ENCODE measurements at places on chromosomes 13 and 19.

GRCh38 chr19:16764793-16765433, 45.3 kb downstream of the NWD1 start:
- H3K27me3 ChIP-seq, result no peaks in the 10 kb centered on the region
- H3K4me1 ChIP-seq, result no peaks in the 10 kb centered on the region
- H3K4me3 ChIP-seq, result no peak overlapping the region
- H3K27ac ChIP-seq, result no peak overlapping the region

DNA sequence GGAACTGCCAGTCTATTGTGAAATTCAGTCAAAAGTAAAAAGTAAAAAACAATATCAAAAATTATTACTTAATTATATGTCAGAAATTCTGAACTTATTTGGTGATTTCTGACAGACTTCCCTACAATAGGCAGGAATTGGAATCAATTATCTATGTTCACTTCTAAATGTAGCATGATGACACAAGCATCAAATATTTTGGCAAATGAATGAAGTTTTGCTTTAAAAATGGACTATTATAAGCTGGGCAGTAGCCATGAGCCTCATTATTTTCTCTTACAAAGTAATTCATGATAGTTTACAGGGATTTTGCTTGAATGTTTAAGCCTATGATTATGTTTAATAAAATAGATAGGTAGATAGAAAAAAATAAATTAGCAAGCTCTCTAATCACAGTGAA, 582.6 kb downstream of the SLITRK6 start:
- H3K4me1 ChIP-seq, result no peaks in the 10 kb centered on the region
- no peaks in the 10 kb centered on the region for H3K36me3 ChIP-seq
- H3K4me3 ChIP-seq, result no peak overlapping the region
- no peak for DNase-seq
- H3K27ac ChIP-seq, result no peak overlapping the region

GRCh38 chr13:111530137-111530870, 209.9 kb downstream of the TEX29 start:
- H3K4me3 ChIP-seq, result no peak overlapping the region
- peaks cover 13% of the 10 kb centered on the region for H3K27me3 ChIP-seq
- no peaks in the 10 kb centered on the region for H3K4me1 ChIP-seq
- H3K36me3 ChIP-seq, result no peaks in the 10 kb centered on the region
- H3K27ac ChIP-seq, result no peak overlapping the region

- no peaks in the 10 kb centered on the region for H3K27me3 ChIP-seq
- H3K36me3 ChIP-seq, result no peaks in the 10 kb centered on the region
- no peak overlapping the region for H3K27ac ChIP-seq
- H3K4me1 ChIP-seq, result no peaks in the 10 kb centered on the region
- DNase-seq, result no peak
These were observed 22.7 kb downstream of the MIPEP start for GRCh38 chr13:23866420-23867026.

GRCh38 chr13:46679369-46680120, 117.4 kb downstream of the ESD start:
- H3K27ac ChIP-seq, result no peak overlapping the region
- DNase-seq, result no peak
- H3K4me1 ChIP-seq, result no peaks in the 10 kb centered on the region
- no peak overlapping the region for H3K4me3 ChIP-seq

DNA sequence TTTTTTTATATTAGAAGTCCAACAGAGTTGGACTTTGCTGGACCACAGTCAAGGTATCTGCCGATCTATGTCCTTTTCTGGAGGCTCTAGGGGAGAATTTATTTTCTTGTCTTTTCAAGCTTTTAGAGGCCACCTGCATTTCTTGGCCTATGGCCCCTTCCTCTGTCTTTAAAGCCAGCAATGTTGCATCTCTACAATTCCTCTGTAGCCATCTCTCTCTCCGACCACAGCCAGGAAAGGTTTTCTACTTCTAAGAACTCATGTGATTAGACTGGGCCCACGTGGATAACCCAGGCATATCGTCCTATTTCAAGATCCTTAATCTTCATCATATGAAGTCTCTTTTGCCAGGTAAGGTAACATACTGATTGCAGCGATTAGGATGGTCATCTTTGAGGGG, 43.5 kb upstream of the RGCC start:
- no peak overlapping the region for H3K27ac ChIP-seq
- H3K27me3 ChIP-seq, result no peaks in the 10 kb centered on the region
- no peaks in the 10 kb centered on the region for H3K36me3 ChIP-seq
- no peaks in the 10 kb centered on the region for H3K4me1 ChIP-seq

DNA sequence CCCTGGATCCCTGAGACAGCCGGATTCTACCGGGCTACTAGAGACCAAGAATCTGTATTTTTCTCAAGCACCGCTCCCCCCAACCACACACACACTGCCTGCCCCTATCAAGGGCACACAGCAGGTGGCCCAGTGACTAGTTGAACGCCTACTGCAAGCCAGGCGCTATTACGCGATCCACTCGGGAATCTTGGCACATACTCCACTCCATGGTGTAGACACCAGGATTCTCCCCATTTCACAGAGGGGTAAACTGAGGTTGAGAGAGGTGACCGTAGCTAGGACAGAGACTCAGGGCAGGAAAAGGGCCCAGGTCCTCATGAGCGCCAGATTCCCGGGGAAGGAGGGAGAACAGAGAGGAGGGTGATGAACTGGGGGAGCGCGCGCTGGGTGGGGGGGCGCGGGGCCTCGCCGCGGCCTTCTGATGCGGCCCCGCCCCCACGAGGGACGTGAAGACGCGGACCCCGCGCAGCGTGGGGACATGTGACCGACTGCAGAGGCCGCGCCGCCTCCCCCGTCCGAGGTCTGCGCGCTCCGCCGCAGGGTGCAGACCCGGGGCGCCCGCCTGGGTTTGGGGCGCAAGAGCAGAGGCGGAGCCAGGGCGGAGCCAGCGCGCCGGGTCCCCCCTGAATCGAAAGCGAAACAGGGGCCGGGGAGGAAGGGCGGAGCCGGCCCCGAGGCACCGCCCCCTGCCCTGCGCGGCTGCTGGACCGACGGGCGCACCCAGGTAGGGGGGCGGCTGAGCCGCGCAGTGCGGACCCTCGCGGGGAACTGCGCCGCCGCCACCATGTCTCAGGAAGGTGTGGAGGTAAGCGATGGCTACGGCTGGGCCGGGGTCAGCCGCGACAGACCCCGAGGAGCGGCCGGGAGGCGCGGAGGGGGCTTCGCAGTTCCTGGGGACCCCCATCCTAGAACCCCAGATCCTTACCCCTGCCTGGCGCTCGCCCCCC, at the start of gene SHFL:
TSS of gene SHFL (plus strand) at position 677 of the 950 bp plus-strand sequence. CDS start at position 788, 111 bp downstream.
- H3K4me3 ChIP-seq, result peak within 1 kb of the TSS; percentile 99
- H3K27me3 ChIP-seq, result no peaks in the 10 kb centered on the region
- peak; percentile 83 for DNase-seq
- H3K4me1 ChIP-seq, result peaks cover 7% of the 10 kb centered on the region
- H3K36me3 ChIP-seq, result peaks cover 8% of the 10 kb centered on the region

DNA sequence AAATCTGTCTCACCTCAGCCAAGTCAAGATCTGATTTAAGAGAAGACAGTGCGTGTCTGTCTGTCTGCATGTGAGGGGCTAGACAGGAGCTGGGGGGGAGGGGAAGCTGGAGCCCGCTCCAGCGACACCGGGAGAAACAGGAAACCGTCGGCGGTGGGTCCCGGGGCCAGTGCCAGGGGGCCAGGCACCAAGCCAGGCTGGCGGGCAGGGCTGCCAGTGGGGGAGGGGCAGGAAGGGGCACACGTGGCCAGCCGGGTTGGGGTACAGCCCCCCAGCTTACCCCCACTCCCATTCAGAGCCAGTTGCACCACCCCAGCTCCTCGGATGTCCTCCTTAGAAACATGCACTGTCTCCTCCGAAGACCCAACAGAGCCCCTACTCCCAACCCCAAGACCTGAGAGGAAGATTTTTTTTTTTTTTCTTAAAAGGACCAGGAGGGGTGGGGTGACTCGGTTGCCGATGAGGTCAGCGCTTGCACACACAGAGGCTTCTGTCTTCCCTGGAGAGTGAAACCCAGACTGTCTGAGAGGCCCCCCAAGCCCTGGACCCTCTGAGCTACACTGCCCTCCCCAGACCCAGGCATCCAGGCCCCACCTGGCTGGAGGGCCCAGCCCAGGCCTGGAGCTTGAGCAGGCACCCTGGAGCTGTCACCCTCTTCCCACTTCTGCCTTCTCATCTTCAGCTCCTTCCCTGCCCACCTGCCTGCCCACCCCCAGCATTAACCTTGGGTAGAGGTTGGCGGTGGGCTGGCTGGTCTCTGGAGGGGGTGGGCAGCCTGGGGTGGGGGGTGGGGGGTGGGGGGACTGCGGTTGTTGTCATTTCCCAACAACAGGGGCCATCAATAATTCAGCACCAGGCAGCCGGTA, 4.0 kb downstream of the ERF start:
- peaks cover 11% of the 10 kb centered on the region for H3K36me3 ChIP-seq
- no peaks in the 10 kb centered on the region for H3K27me3 ChIP-seq
- H3K4me1 ChIP-seq, result peaks cover 30% of the 10 kb centered on the region
- peak overlapping the region; percentile 27 for H3K27ac ChIP-seq
- no peak overlapping the region for H3K4me3 ChIP-seq

GRCh38 chr13:61777899-61778298, 362.2 kb upstream of the PCDH20 start:
- no peak overlapping the region for H3K4me3 ChIP-seq
- H3K36me3 ChIP-seq, result no peaks in the 10 kb centered on the region
- no peak for DNase-seq
- H3K27me3 ChIP-seq, result no peaks in the 10 kb centered on the region

- no peaks in the 10 kb centered on the region for H3K4me1 ChIP-seq
- H3K36me3 ChIP-seq, result no peaks in the 10 kb centered on the region
- H3K4me3 ChIP-seq, result no peak overlapping the region
- no peak overlapping the region for H3K27ac ChIP-seq
These were observed 2.4 kb downstream of the PTPRH start for GRCh38 chr19:55206664-55207500.

- no peak overlapping the region for H3K4me3 ChIP-seq
- no peak for DNase-seq
These were observed 132.6 kb upstream of the USP29 start for GRCh38 chr19:56987184-56987583.

DNA sequence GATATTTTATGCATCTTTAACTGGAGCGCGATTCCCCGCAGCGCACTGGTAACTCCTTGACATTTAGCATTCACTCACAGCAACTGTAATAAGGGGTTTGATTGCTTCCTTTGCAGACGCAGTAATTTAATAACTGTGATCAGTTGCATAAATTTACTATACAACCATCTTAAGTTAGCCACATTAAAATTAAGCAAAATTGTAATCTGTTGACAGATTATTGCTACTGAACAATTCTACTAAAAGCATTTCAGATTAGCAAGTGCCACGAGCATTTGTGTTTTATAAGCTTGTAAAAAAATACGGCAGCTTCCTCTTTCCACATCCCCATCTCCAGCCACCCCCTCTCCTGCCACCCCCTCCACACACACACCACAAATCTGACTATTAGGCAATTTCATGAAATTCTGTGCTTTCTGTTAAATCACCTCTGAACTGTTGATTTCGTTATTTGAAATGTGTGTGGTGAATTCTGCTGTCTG, 44.4 kb downstream of the TSHZ3 start:
- no peak overlapping the region for H3K4me3 ChIP-seq
- no peak overlapping the region for H3K27ac ChIP-seq
- no peaks in the 10 kb centered on the region for H3K4me1 ChIP-seq

DNA sequence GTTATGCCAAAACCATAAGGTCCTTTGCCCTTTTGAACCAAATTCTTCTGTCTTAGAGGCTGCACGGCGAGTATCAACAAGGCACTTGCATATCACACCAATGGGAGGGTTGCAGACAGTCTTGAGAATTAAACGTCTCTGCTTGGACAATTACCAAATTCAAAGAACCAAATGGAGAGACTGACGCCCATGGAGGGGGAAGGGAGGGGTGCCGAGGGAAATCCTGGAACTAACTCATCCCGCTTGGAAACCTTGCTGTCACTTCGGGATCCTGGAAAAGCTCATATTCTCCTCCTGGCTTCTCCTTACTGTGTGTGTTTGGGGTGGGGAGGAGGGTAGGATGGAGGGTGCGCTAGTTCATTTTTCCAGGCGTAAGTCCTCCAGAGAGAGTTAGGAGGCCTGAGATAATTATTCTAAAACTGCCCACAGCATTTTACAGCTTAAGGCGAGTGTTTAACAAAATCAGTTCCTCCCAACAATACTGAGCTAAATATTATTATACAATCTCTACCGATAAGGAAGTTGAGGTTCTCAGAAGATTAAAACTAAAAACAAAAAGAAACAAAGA, 425.1 kb downstream of the TSHZ3 start:
- H3K27me3 ChIP-seq, result no peaks in the 10 kb centered on the region
- no peaks in the 10 kb centered on the region for H3K4me1 ChIP-seq
- DNase-seq, result no peak
- no peak overlapping the region for H3K4me3 ChIP-seq
- H3K27ac ChIP-seq, result no peak overlapping the region

DNA sequence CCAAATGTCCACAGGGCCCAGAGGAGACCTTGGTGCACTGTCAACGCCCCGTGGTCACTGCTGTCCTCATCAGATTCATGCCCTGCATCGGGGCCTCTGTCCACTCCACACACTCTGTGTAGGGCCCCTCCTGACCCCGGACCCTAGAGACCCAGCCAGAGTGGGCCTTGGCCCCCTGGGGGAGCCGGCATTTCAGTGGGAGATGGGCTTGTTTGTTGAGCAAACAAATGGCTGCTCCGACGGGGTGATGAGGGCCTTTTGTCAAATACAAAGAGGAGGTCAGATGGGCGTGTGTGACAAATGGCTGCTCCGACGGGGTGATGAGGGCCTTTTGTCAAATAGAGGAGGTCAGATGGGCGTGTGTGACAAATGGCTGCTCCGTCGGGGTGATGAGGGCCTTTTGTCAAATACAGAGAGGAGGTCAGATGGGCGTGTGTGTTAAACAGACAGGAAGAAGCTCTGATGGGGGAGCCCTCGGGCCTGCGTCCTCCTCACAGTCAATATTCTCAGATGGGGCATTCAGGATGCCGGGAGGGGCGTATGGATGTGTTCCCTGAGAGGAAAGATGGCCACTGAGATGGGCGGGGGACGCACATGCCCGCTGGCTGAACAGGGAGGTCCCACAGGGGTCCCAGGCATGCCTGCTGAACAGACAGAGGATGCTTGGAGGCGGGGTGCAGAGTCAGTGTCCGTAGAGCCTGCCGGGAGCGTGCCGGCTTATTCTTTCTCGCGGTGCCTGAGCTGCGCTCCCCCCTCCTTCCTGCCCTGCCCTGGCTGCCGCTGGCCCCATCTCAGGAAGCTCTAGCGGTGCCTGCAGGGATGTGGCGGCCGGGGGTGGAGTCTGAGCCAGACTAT, 36.3 kb downstream of the SMIM24 start:
- no peaks in the 10 kb centered on the region for H3K27me3 ChIP-seq
- no peaks in the 10 kb centered on the region for H3K4me1 ChIP-seq
- DNase-seq, result no peak
- no peak overlapping the region for H3K27ac ChIP-seq
- H3K36me3 ChIP-seq, result no peaks in the 10 kb centered on the region

DNA sequence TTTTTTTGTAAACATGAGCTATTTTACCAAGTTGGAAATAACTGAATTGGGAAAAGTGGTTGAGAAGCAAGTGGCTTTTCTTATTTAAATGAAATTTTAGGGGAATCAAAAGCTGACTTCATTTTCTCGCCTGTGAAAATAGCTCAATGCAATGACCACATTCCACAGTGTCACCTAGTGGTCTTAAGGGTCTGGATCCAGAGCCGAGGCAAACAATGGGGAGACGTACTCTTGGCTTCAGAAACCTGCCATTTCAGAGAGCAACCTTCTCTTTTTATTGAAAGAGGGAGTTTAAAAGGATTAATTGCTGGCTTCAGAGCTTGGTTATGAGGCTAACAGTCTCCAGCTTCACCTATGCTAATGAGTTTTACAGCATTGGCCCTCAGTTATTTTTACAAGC, 39.7 kb upstream of the RXFP2 start:
- no peaks in the 10 kb centered on the region for H3K4me1 ChIP-seq
- H3K36me3 ChIP-seq, result no peaks in the 10 kb centered on the region
- DNase-seq, result no peak

Measured in effector memory CD4-positive, alpha-beta T cell (primary cell).